ENCODE measurements at places on chromosomes 4 and X. TPM values are rescaled to one million over a fixed set of nuclear protein-coding genes. Genes with fewer than 3 reads are reported as not detected.

- no peak for DNase-seq
Measured at GRCh38 chr4:141132709-141133145, 542 bp downstream of the RNF150 start.

DNA sequence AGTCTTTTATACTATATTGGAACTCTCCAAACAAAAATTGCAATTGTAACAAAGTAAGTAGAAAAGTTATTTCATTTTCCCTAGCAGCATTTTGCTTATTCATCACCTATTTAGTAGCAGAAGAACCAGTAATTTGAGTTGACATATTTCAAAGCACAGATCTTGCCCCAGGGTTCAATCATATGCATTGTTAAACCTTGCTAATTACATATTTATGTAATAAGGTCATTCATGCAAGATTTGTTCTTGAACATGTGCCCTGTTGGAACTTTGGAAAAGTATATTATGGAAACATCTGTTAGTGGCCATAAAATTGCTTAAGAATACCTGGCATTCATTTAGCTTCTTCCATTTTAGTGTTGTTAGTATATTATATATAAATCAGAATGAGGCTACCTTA, 191.7 kb downstream of the TLL1 start:
- DNase-seq = no peak

DNA sequence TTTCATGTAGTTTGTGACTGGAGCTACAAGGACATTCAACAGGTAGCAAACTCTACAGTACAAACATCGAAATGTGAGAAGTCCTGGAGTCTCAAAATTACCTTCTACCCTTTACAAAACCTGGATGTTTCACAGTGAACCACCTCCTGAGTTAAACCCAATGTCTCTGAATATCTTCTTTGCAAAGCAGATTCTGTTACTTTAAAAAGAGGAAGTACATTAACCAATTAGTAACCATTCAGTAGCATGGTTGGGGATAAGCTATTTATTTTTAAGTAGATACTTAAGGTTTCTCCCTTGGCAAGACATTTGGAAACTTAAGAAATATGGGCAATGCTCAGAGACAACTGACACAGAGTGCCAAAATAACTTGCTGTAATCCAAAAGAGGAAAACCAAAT, 371.9 kb upstream of the NWD2 start:
- DNase-seq = no peak

DNA sequence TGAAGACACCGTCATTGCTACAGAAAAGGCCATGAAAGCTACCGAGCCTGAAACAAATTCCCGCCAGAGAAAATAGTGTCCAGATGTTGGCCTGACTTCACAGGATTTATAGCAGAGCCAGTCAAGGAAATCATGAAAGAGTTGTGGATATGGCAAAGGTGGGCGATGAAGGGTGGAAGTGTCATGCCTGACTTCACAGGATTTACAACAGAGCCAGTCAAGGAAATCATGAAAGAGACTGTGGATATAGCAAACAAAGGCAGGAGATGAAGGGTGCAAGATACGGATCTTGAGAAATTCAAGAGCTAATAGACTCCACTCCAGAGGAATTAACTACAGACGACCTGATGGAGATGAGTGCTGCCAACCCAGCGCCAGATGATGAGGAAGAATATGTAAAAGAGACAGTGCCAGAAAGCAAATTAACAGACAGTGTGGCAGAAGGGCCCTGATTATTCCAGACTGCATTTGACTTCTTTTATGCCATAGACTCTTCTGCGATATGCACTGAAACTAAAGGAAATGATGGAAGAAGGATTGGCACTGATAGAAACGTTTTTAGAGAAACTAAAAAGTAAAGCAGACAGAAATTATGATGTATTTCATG, 17.2 kb downstream of the TRMT44 start:
- no peak for DNase-seq

DNA sequence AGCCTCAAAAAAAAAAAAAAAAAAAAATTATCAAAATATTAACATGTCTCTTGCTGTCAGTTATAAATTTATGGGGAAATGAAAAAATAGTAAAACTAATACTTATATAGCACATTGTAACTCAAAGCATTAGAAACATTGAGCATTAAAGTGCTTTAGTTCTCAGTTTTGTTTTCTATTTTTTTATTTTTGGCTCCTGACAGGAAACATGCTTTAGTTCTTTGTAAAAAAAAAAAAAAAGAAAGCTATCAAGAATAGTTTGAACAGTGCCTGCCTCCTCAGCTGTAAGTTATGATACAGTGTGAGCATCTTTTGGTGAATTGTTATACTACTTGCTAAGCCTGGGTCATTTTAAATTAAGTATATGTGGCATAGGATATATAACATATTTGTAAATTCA, 5.1 kb upstream of the CENPC start:
- no peak for DNase-seq

DNA sequence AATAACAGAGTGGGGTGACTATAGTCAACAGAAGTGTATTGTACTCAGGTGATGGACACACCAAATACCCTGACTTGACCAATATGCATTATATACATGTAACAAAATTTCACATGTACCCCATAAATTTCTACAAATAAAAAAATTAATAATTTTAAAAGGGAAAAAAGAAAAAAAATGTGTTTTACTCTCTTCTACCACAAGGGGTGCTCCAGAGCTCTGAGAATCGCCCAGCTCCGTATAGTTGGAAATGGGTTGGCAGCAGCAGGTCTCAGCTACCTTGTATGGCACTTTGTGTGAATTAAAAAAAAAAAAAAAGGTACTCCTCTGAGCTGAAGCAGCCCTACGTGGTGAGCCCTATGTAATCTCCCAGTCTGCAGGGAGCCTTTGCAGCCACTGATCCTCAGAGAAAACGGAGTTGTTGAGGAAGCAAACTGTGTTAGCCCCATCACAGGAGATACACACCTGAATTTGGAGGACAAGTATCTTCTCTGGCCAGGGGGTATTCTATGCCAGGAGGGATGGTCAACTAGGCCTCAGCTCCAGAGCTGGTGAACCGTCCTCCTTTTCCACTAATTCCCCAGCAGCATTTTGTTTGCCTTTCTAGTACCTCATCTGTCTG, 17.2 kb upstream of the POLA1 start:
- DNase-seq = no peak

GRCh38 chr4:39228377-39228776, 46.0 kb downstream of the WDR19 start:
- DNase-seq = no peak

DNA sequence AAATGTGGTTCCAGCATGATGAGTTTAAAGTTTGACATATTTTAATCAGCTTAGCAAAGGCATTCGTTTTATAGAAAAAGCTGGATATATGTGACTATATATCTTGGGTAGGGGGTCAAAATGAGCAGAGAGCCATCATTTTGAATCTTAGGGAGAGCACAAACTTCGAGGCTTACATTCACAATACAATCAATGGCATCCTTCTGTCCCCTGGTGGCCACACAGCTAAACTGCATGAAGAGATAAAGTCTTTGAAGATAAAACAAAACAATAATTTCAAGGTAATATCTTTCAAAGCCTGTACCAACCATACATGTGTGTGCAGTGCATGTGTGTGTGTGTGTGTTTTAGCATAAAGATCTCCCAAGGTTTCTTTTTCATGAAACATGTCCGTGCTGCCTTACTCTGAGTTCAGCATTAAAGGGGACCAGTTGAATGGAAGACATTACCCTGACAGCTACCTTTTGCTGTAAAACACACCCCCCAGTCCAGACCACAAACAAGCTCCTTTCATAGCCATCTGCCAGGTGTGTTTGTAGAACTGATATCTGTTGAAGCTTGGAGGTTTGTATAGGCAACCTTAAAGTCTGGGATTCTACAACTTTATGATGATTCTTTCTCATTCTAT, 22.0 kb downstream of the DYNLT3 start:
- DNase-seq = no peak

DNA sequence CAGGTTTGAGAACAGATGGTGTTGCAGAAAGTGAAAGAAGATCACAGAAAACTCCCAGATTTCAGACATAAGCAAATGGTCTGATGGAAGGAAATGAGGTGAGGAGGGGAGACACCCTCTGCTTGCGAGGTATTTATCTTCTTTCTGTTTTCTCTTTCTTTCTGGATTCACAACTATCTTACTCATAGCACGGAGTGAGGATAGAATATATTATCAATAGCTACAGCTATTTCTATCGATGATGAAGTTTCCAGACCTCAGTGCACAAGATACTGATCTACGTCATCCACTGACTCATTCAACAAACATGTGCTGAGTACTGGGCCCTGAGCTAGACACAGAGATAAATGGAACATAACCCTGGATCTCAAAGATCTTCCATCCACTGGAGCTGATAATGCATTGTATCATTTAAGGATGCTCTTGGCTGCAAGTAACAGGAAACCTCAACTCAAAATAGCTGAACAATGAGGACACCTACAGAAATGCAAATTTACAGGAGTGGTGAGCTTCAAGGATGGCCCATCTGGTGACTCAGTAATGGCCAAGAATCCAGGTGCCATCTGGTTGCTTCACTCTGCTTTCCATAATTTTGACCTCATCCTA, 21.2 kb downstream of the SLC2A9 start:
- DNase-seq = no peak

DNA sequence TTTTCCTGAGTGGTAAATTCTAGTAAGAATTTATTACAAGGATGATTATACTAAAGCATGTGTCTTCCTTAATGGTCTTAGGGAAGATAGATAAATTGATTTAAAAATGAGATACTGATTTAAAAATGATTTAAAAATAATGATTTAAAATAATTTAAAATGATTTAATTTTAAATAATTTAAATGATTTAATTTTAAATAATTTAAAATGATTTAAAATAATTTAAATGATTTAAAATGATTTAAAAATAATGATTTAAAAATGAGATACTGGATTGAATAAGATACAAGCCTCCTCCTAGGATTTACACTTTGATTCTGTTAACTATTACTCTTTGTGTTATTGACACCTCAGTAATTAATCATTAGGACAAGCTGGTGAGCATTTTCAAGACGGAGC, 59.0 kb downstream of the COX7B2 start:
- DNase-seq = no peak

The USP17L17 gene
- not detected for total RNA-seq

The NIPAL1 gene
- 3.3 TPM for total RNA-seq

The FHDC1 gene
- total RNA-seq = 0.88 TPM

The SRPX2 gene
- total RNA-seq = 61.9 TPM

The GABRE gene
- total RNA-seq = 20.7 TPM

Measured in glomerular endothelial cell (primary cell).